IMR-90 (cell line): ENCODE measurements at places on chromosomes 12 and 14.

GRCh38 chr12:108507971-108508642, 7.0 kb upstream of the FICD start:
- no peak for DNase-seq

DNA sequence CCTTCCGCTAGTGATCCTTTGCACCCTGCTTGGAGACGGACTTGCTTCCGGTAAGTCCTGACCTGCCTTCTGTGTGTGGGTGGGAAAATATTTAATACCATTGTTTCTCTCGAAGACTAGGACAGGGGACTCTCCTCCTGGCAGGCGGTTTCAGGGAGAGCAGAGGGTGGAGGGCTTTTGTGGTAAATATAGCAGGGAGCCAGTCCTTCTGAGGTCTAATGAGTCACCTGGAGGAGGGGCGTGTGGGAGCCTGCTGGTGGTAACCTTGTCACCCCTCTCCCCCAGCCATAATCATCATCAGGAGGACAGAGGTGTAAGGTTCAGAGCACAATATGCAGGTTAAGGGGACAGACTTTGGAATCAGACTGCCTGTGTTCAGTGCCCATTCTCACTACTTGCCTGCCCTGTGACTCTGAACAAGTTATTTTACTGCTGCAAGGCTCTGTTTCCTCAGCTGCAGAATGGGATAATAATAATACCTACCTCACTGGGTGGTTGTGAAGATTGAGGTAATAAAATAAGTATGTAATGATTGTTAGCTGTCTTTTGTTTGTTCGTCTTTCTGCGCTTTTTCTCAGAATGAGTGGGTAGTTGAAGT, 47.4 kb downstream of the SUSD6 start:
- peak; percentile 39 for DNase-seq

DNA sequence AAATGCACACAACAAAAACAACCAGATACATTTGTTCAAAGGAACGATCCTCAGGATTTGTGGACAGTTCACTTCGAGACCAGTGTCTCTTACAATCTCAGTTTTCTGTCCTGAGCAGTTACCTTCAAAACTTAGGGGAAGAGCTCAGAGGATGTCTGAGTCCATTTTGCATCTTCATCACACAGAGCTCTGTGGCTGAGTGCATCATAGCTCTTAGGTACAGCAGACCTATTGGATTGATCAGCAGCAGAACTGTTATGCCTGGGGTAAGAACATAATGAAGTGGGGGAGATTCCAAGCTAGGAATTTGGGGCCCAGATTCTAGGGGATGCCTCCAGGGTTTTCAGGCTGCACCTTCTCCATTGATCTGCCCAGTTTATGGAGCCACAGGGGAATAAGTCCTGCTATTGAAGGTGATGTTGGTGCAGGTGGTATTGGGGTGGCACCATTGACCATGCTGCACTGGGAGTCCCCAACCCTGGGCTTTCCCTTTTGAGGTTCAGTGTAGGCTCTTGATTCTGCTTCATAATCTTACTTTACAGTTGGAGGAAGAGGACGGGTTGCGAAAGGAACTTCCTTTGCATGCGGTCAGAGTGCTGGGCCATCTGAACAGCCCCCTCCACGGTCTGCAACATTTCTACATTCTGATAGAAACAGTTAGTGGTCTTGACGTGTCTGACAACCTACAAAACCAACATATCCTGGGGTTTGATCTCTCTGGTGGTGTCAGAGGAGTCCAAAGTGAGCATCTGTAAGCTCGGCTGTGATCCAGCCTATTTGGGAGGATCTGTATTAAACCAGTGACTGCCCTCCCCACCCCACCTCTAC, 112.8 kb downstream of the CHST11 start:
- DNase-seq: no peak

DNA sequence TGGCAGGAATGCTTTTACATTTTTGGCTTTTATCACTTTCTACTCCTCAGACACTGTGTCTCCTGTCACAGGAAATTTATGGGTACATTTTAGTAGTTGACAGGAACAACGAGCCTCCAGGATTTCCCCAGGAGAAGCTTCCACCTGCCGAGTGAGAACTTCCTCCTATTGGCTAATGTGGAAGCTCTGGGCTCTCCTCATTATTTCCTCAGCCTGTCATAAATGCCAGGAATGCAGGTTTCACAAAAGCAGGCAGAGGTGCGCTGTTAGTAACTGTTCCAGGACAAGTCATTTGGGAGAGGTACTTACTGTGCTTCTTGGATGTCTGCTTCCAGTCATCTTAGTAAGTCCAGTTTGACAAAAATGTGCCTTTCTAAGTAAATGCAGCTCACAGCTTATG, 19.1 kb upstream of the DCP1B start:
- no peak for DNase-seq

GRCh38 chr14:90985601-90986242, 74.7 kb downstream of the RPS6KA5 start:
- DNase-seq: no peak

DNA sequence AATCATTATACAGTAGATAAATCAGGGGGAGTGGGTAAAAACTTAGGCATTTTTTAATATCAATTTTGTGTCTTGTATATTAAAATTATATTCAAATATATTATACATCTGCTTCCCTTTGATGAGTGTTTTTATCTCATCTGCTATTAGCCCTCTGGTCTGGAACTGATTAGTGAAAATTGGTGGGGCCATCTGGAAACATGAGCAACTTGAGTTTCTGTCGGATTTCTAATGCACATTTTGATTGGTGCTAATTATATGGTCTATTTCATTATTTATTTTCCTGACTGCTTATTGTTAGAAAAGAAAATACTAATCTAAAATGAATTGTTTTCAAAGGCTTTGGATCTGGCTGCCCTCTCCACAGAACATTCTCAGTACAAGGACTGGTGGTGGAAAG, 28.2 kb downstream of the TTC8 start:
- DNase-seq: no peak

- no peak for DNase-seq
These were observed 112.5 kb downstream of the ALX1 start for GRCh38 chr12:85392508-85392907.

GRCh38 chr12:41250748-41251147, 62.6 kb downstream of the PDZRN4 start:
- no peak for DNase-seq

GRCh38 chr12:69008520-69008919, 75.5 kb upstream of the CPM start:
- DNase-seq: peak; percentile 11

DNA sequence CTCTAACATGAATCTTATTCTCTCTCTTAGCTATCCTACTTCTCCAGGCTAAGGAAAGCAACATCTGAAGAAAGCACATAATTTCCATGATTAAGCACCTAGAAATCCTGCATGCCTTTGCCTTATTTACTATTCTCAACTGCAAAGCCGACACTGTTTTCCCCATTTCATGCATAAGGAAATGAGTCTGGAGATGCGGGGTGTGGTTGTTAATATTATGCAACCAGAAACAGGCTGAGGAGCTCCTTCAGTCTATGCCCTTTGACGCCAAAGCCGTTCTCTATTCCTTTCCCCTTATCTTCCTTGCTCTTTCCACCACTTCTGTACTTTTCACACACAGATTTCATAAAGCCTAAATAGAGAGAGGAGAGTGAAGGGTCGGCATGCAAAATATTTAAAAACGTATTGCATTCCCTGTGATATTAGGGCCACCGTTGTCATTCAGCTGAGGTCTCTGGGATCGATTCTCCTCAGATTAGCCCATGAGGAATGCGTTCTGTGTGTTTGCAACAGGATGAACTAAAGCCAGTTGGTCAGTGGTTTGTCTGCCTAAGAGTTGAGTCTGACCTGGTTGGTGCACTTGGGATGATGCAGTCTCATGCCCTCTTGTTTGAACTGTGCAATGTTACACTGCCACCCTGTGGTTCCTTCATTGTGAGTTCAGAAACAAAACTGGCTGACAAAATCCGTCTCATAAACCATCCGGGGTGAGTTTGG, 53.1 kb upstream of the PLEKHG7 start:
- DNase-seq: peak; percentile 90

- no peak for DNase-seq
These were observed 980.5 kb downstream of the TMEM121 start for GRCh38 chr14:106506881-106507305.

DNA sequence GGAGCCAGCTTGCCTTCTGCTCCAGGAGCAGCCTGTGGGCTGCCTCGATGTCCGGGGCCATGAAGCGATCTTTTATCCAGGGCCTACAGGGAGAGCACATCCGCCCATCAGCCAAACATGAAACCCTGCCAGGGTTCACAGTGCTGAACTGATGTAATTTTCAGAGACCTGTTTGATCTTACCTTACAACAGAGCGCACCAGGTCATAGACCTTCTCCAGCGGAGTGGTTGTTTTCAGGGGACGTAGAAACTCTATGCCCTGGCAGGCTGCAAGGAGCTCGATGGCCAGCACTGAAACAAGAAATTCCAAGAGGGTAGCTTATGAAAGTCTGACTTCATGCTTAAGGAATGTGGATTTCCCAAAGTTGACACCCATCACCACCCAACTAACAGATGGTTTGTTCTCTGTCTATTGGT, 19.7 kb downstream of the HAL start:
- peak; percentile 15 for DNase-seq

- DNase-seq: no peak
These were observed 113.1 kb upstream of the MYL2 start for GRCh38 chr12:111033281-111034082.

DNA sequence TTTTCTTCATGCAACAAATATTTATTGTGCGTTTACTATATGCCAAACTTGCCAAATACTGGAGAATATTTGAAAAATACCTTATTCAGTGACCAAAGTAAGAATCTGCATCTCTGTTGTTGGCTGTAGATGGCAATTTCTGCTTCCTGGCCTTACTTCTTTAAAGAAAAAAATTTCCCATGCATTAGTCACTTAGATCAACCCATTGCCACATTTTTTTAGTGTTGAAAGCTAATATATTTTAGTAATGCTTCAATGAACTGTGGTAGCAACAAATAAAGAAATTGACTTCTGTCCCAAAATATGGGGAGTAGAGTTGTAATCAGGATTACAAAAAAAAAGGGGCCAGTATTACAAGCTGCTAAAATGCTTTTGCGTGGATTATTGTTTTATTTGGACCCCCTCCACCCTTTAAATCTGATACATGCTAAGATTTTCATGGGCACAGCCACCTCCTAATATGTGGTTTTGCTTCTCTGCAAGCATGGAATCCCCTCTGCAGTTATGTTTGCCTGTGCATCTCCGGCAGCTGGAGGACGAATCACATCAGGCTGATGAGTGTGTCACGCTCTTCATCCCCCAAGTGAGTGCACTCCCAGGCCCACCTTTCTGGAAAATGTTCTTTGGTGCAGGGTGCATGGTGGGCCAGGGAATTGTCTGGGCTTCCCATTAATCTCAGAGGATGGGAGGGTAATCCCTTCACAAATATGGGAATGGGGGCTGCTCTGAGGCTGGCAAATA, 38.1 kb upstream of the PTCSC3 start:
- no peak for DNase-seq

GRCh38 chr12:94879542-94879941, 124.0 kb downstream of the NDUFA12 start:
- peak; percentile 7 for DNase-seq

DNA sequence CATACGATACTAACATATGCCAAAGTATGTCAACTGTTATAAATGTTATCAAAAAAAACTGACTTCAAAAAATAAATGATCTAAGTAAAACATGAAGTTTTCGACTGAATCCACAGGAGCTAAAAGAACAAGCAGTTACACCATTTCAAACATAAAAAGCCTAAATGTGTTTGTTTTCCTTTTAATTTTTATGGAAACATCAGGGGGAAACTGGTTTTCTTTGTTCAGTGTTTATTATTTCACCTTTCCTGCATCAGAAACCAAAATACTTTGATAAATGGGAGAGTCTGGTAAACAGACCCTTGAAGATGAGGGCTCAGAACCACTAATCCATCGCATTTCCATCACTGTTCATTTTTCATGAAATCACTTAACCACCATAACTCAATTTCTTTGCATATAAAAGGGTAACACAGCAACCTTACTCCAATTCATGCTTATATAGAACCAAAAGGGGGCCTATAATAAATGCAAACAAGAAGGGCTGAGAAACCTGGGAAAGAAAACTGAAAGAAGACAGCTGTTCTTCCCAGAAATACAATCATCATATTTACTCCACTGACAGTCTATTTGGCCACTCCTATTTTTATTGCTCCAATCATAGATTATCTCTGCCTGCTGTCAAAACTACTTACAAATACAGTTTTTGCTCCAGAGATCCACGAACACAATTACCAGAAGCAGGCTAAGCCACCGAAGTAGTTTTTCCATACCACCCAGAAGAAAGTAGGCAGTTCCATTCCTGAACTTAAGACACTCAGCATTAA, 17.0 kb downstream of the FGD6 start:
- DNase-seq: no peak

GRCh38 chr14:95668235-95668772, 17.9 kb upstream of the TCL1B start:
- no peak for DNase-seq

DNA sequence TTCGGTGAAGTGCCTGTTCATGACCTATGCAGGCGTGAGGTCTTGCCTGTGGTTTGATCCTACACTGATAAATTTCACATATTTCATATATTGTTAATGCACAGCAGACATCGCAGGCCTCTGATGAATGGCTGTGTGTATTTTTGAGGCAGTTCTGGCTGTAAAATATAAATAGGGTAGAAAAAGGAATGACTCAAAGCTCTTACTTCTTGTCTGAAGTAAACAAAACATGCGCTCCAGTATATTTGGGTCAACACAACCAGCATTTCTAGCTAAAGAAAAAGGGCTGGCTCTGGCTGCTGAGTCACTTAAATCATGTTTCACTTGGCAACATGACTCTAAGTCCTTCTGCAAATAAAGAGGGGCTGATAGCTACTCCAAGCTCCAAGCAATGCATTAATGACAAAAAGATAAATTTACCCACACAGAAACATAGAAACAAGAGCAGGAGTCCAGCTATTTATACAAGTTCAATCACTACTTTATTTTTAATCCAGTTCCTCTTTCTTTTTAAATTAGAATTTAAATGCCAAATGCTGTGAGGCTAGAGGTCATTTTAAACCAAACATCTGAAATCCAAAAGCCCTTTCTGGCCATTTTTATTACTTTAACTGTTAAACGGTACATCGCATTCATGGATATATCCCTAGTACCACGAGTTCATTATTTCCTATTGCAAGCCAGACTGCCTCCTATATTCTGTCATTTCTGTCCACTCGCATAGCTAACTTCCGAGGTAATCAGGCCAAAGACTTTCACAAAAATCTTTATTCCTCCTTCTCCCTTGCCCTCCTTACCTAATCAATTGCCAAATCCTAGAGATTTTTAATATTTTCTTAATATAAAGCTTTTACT, 54.3 kb upstream of the TMCC3 start:
- DNase-seq: peak; percentile 90

DNA sequence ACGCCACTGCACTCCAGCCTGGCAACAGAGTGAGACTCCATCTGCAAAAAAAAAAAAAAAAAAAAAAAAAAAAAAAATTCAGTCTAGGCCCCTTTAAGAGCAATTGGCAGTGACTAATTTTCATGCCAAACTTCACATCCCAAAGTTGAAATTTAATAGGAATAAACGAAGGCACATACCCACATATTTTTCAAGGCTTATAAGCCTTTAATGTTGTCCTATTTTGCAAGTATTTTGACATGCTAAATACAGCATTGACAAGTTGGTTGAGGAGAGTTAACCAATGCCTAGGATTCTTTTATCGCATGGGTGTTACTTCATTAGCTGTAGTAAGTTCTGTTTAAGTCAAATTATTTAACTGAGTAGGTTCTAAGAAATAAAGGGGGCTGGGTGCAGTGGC, 23.5 kb upstream of the HIP1R start:
- no peak for DNase-seq

- DNase-seq: no peak
These were observed 137.2 kb upstream of the TRHDE start for GRCh38 chr12:72135021-72135301.
